ENCODE measurements at places on chromosomes 13 and 19.

- peak; percentile 72 for DNase-seq
These were observed 40.2 kb downstream of the CARS2 start for GRCh38 chr13:110665491-110666254.

GRCh38 chr13:110012102-110012739 lies 225.8 kb upstream of the IRS2 start:
- DNase-seq = no peak

GRCh38 chr19:13484166-13484565 lies 22.1 kb downstream of the CACNA1A start:
- DNase-seq = no peak

GRCh38 chr13:99044764-99045163 lies 66.9 kb upstream of the DOCK9 start:
- no peak for DNase-seq

- DNase-seq = no peak
These were observed 27.9 kb downstream of the RCBTB2 start for GRCh38 chr13:48505012-48505411.

Data from naive B cell (primary cell).